T-helper 17 cell (primary cell): ENCODE measurements at places on chromosomes 13 and 19. TPM values are rescaled to one million over a fixed set of nuclear protein-coding genes. Genes with fewer than 3 reads are reported as not detected.

Gene CEACAM1
- total RNA-seq, result 5.6 TPM

Gene CLEC17A
- 2.4 TPM for total RNA-seq

Gene NLRP9
- not detected for total RNA-seq

Gene TEX26
- total RNA-seq, result not detected

GRCh38 chr13:27355894-27356293, 68.5 kb upstream of the GTF3A start:
- no peak for DNase-seq

DNA sequence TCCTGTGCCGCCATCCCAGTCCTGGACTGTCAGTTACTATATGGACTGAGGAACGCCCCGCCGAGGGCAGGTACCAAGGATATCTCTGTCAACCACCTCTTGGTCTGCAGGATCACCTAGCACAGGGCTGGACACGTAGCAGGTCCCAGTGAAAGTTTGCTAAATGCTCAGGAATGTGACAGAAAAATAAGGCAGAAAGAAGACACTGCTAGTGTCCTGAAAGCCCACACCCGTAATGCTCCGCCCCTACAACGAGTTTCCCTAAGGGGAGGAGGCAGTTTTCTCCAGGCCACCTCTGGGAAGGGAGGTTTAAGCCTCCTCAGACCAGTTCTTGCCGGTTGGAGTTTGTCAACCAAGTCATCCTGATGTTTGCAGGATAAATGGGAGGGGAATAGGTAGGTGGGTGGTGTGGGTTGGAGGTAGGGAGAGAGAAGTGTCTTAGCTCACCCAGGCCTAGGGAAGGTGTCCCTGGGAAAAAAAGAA, 1.7 kb upstream of the SERTAD3 start:
- no peak for DNase-seq

DNA sequence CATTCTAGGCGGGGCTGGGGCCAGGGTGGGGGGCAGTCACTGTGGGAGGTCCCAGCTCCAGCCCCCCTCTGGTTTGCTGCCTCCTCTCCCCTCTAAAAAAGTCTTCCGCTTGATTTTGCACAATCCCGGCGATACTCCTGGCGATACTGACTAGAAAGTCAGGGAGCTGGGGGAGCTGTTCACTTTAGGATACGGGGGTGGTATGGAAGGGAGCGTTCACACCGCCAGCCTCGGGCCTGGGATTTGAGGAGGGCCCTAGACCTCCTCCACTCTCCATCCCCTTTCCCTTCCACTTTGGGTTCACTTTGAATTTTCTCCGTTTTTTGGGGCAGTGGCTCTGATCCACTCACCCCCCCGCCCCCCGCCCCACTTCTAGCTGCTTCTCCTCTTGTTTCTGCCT, 35.0 kb downstream of the KEAP1 start:
- no peak for DNase-seq

GRCh38 chr13:79525064-79525857, 44.3 kb downstream of the NDFIP2 start:
- no peak for DNase-seq

- DNase-seq, result no peak
These were observed 2.8 kb downstream of the IGFLR1 start for GRCh38 chr19:35739275-35740107.

GRCh38 chr19:17107546-17108452, 32.2 kb downstream of the MYO9B start:
- DNase-seq, result no peak

DNA sequence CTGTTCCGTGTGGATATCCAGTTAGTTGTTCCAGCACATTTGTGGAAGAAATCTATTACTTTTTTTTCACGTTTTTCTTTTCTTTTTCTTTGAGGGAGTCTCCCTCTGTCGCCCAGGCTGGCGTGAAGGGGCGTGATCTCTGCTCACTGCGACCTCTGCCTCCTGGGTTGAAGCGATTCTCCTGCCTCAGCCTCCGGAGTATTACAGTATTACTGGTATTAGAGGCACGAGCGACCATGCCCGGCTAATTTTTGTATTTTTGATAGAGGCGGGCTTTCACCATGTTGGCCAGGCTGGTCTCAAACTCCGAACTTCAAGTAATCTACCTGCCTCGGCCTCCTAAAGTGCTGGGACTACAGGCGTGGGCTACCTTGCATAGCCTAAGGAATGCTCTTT, 43.6 kb downstream of the ZNF611 start:
- no peak for DNase-seq

- DNase-seq, result no peak
These were observed 13.8 kb downstream of the DCAF15 start for GRCh38 chr19:13965926-13966683.

DNA sequence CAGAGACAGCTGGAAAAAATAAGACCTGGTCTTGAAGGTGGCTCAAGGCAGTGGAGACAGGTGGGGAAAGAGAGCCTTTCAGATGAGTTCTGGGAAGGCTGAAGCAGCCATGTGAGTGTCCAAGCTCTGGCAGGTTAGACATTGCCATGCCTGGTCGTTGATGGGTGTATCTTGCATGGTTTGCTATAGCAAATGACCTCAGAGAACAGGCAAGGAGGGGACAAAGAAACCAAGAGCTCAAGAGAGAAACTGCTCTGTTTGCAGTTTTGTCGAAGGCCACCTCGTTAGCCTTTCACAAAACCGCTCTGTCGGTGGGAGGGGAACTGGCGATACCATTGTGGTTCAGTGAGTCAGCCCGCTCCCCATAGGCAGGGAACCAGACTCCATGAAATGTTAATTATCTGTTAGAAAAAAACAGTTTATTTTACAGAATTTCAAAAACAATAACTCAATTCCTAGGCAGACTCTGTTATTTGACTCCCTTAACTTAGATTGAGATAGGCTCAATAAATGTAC, 82.8 kb upstream of the ARGLU1 start:
- no peak for DNase-seq

DNA sequence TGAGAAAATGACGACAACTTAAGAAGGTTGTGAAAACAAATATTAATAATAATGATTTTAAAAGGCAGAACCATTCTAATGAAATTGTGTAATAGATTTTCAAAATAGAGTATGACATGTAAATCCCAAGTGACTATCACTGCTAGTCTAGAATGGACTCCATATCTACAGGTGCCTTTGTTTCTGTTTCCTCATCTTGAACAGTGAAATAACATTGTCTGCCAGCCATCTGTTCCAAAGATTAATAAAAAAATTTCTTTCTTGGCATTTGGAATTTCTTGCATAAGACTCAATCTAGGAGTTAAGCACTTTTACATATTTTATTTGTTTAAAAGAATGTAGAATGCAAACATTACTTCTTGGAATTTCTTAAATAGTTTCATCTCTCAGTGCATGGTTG, 520.1 kb upstream of the ARGLU1 start:
- DNase-seq, result no peak

GRCh38 chr19:50796128-50796633, 6.0 kb downstream of the ACP4 start:
- DNase-seq, result no peak
